ENCODE measurements at places on chromosomes 4 and X.

- DNase-seq: no peak
These were observed 78.5 kb downstream of the APBB2 start for GRCh38 chr4:41135801-41136200.

- no peak for DNase-seq
These were observed 20.4 kb downstream of the NELFA start for GRCh38 chr4:1988327-1988724.

DNA sequence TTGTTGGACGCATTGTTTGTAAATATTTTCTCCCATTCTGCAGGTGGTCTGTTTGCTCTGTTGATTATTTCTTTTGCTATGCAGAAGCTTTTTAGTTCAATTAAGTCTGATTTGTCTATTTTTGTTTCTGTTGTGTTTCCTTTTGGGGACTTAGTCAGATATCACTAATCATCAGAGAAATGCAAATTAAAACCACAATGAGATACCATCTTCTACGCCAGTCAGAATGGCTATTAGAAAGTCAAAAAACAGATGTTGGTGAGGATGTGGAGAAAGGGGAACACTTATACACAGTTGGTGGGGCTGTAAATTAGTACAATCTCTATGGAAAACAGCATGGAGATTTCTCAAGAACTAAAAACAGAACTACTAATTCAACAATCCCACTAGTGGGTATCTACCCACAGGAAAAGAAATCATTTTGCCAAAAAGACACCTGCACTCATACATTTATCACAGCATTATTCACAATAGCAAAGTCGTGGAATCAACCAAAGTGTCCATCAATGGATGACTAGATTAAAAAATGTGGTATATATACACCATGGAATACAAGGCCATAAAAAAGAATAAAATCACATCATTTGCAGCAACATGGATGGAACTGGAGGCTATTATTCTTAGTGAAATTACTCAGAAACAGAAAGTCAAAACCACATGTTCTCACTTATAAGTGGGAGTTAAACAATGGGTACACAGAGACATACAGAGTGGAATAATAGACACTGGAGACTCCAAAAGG is 8.1 kb downstream of the COQ2 start:
- DNase-seq: no peak

- DNase-seq: no peak
These were observed 194.9 kb downstream of the MGST2 start for GRCh38 chr4:139860435-139861024.

DNA sequence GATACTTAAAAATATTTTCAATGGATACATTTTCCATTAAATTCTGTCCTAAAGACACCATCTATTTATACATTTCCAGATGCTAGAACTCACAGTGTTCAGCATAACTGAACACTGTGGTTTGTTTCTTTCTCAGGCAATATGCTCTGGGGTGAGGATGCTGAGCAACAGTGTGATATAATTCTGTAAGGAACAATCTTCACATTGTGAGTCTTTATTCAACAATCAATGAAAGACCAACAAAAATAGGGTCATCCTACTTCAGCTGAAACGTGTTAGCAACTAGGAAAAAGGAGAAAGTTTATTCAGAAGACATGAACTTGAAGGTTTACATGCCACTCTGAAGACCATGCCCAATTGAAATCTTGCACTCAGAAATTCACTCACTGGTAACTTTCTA is 284.8 kb downstream of the UNC5C start:
- DNase-seq: no peak

GRCh38 chr4:8414377-8414776 is 26.1 kb downstream of the ACOX3 start:
- no peak for DNase-seq

- DNase-seq: no peak
These were observed 1718.9 kb downstream of the C4orf33 start for GRCh38 chr4:130814896-130815295.

- no peak for DNase-seq
These were observed 4.5 kb upstream of the FGF16 start for GRCh38 chrX:77442728-77443127.

DNA sequence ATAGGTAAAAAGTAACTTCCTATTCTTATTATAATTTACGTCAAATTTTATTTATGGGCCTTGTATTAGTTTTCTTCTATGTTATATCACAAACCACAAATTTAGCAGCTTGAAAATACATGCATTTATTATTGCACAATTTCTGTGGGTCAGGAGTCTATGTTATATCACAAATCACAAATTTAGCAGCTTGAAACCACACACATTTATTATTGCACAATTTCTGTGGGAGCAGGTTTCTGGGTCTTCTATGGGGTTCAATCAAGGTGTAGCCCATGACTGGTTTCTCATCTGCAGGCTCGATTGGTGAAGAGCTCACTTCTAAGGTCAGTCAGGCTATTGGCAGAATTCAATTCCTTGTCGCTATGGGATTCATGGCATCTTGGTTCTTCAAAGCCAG is 332.7 kb upstream of the HAND2 start:
- DNase-seq: no peak

- DNase-seq: no peak
These were observed 21.0 kb downstream of the LAS1L start for GRCh38 chrX:65513610-65514009.

DNA sequence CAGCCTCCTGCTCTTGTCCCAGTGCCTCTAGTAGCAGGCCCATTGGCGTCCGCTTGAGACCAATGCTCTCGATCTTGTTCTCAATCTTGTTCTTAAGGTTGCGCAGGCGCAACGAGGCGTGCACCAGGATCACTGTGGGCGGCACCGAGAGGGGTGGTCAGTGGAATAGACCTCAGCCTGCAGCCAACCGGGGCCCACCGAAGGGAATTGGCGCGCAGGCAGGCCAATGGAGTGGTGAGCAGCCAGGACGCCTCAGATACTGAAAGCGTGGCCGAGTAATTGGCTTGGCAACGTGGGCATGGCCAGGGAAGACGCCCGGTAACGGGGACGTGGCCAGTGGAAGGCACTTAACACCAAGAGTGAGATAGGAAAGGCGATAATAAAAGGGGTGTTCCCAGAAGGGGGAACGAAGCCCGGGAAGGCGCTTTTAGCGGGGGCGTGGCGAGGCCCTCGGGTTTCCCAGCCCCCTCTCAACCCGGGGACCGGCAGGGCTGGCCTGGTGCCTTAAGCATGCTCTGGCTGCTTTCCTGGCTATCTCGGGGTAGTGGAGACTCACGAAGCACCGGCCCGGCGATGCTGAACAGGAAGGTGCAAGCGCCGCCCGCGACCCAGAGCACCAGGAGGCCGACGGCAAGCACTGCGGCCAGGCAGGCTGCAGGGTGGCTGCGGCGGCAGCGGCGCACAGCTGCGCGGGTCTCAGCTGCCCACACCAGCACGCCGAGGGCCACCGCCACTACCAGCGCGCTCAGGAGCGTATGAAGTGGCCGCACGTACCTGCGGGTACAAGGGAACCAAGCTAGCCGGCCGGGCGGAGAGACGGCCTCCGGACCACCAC is 1.7 kb downstream of the PRAF2 start:
- DNase-seq: no peak

Measured in stimulated activated CD8-positive, alpha-beta memory T cell treated with anti-CD3 and anti-CD28 coated beads, Interleukin-7, amount 100 ng/mL, for 4 hours (primary cell).